ENCODE measurements at places on chromosomes 5 and 9.

DNA sequence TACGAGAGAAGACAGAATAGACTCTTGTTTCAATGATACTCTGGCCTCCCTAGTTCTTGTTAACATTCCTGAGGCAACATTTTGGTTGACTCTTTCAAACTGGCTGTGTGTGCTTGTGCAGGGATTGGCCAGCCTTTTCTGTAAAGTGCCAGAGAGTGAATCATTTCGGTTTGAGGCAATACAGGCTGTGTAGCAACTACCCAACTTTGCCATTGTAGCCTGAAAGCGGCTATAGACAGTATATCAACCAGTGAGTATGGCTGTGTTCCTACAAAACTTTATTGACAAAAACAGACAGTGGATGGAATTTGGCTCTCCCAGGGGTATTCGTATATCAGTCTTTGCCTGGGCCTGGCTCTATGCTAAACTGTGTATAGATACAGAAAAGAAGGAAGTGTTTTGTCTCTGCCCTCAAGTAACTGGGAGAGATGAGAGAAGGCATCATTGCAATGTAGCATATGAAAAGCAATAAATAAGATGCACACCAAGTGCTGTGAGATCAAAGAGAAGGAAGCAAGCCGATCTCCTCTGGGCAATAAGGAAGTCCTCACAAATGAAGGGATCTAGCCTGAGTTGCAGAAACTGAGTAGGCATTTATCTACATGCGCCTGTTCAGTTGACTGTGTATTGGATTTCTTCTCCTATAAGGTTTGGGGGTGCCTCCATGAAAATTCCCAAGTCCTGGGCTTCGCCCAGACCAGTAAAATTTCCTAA lies 568.0 kb upstream of the KLF4 start:
- peak; percentile 94 for DNase-seq

DNA sequence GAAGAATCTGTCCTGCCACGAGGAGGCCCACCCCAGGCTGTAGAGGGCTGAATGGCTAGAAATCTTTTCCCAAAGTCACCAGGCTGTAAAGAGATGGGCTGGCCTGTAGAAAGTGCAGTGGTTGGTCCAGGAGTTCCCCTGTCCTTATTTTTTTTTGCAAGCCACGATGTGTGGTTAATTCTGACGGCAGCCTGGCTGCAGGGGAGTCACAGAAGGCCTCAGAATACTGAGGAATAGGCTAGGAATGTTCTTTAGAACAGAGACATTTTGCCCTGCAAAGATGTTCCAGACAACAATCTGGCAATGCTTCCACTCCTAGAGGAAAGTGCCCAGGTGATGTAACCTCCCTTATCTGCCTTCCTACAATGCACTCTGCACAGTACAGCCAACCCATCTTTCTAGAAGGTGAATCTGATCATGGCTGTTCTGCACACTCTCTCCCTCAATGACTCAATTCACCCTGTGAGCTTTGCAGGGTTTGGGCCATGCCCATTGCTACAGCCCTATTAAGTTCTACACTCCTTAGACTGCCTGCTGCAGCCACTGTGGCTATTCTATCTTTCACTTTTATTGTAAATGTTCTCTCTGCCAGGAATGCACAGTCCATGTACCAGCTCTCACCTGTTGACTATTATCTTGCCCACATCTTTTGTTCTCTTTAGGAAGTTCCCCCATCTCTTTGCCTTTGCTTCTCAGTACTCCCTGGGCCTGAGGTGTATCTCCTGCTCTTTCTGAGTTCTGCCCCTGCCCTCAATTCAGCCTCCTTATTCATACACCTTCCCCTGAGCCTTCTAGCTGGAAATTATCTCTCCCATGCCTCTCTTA lies 377.8 kb upstream of the CLINT1 start:
- DNase-seq: peak; percentile 24

GRCh38 chr5:173989432-173990082 lies 587 bp downstream of the C5orf47 start:
- DNase-seq: no peak

- DNase-seq: no peak
These were observed 1.7 kb upstream of the ALDH1A1 start for GRCh38 chr9:72954431-72955125.

- no peak for DNase-seq
These were observed 205.1 kb downstream of the PCSK1 start for GRCh38 chr5:96227957-96228356.

DNA sequence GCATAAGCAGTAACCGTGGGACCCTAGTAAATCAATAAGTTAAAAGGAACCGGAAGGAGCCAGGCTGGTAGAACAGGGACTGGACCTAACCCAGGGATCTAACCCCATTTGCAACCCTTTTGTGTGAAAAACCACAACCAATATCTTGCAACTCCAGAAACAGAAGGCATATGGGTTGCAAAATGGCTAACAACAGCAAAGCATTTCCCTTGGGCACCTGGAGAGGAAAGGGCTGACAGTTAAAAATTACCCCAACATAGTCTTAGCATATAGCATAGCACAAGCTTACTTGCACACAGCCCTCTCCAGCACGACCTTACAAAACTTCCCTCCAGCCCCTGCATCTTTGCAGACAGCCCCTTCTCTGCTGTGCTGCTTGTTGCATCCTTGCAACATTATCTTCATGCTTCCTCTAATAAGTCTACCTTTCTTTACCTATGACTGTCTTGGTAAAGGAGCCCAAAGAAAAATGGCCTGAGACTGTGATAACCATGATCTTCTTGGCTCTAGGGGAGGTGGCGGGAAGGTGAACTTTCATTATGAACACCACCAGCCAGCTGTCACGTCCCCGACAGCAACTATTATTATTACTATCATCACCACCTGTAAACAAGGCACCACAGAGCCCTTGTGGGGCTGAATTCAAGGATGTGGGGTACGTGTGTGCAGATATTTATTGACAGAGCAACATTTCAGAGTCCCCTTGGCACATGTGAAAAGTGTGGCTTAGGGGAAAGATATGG lies 49.8 kb downstream of the PRRC1 start:
- DNase-seq: no peak

- no peak for DNase-seq
These were observed 1.6 kb upstream of the SPATA9 start for GRCh38 chr5:95684361-95684760.

DNA sequence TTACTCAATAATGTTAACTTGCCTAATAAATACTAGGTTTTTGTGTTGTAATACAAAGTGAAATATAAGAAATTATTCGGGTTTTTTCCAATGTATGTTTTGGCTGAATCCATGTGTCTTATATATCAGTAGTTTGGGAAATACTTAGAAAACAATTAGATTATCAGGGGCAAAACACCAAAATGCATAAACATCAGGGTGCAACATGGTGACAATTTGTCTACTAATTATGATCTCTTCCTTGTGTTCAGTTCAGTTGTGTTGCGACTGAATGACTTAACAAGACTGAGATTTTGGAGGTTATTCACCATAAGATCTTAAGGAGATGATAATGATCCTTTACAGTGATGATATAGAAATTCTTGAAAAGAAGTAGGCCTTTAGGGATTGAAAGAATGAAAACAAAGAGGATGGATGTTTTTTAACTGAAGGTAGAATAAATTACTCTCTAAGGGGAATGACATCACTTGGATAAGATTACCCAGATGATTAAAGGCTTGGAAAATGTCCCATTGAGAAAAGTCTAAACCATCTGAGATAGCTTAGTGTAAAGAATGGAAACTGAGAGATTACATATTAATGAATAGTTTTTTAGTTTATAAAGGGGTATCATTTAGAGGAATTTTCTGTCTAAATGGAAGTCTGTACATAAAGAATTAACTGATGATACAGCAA lies 415.8 kb downstream of the SPATA31D1 start:
- peak; percentile 37 for DNase-seq

DNA sequence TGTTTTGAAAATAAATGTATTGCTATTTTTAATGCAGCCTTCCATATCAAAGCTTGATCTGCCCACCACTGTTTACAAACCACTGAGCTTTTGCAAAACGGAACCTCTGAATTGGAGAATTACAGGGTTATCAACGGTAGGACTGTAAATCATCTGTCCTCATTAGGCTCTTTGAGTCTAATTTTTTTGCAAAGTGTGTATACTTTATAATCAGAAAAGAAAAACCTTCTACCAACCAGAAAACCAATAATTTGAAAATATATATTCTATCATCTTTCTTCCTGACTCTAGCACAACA lies 6.8 kb upstream of the SLC2A8 start:
- no peak for DNase-seq

GRCh38 chr9:35518981-35519679 lies 29.2 kb downstream of the RUSC2 start:
- DNase-seq: peak; percentile 76

DNA sequence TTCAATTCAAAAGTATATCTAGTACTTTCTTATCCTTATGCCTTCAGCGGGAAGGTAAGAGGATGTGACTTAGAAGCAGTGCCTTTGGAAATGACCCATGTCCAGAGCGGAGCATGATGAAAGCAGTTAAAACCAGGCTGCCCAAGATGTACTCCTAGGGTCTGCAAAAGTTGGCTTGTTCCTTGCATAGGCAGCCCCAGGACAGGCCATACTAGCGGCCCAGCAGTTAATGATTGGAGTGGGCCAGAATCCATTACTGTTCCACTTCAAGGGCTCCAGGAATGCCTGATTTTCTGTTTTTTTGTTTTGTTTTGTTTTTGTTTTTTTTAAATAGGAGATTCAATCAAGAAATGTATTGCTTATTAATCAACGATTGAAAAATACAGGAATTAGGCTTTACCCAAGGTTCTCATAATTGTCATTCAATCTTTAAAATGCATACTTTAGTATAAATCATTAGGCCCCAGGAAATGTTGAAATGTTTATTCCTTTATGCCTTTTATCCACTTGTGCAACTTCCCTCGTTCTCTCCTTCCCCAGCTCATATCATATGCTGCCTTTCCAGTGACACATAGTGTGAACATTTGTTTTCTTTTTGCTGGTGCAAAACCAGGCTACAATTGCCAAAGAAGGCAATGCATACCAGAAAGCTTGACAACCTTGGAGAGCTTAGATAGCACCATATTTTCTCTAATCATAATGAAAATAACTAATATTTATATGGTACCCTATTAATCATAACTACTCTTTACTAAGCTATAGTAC lies 190.8 kb downstream of the ARHGEF28 start:
- DNase-seq: peak; percentile 92

- DNase-seq: no peak
These were observed 31.8 kb upstream of the PLCXD3 start for GRCh38 chr5:41542183-41542582.

DNA sequence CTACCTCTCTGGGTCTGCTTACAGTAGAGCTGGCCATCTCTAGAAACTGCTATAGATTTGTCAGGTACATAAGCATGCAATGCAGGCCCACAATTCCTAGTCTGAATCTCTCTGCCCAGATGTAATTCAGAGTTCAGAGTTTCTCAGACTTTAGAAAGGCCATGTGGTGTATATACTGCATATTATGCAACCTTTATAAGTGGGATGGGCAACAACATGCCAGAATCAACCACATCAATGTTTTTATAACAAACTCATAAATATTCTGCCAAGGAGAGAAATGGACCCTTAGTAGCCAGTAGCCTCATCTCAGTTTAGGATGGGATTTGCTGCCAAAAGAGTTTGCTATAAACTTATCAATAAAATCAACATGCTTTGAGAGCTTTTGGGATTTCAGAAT lies 78.8 kb downstream of the SLC1A1 start:
- DNase-seq: no peak

DNA sequence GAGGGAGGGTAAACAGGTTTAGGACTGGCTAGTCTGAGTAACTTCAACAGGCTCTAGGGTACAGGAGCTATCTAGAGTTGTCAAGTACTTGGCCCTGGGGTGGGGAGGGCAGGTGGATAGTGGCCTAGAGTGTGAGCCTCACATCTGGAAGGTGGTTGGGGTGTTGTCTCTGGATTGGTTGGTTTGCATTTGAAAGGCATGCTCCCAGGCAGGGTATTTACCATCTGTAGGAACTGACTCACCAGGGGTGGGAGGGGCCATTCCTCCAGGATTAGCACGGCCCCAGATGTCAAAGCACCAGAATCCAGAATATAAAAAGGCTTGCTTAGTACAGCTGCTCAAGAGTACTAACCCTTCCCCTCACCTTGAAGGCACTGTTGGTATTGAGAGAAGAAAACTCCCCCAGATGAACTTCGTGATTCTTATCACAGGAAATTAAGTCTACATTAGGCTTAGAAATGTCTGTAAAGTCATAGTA lies 193.3 kb downstream of the NTRK2 start:
- DNase-seq: peak; percentile 74

- DNase-seq: no peak
These were observed 20.6 kb downstream of the TCERG1 start for GRCh38 chr5:146467760-146468159.

DNA sequence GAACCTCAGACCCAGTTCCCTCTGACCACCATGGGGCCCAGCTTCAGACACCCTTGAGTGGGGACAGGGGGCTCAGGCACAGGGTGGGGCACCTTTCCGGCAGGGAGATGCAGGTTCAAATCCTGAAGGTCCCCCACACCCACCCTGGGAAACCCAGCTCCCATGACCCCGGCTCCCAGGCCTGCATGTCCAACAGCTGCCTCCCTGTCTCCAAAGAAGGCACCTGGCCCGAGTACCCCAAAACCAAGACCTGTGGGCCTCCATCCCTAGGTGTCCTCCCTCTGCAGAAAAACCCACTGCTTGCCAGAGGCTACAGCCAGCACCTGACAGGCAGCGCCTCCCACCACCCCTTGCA lies 38.5 kb downstream of the VAV2 start:
- no peak for DNase-seq

- DNase-seq: no peak
These were observed 67.1 kb upstream of the UNC5A start for GRCh38 chr5:176743136-176743861.

GRCh38 chr9:125464591-125465385 lies 203.2 kb downstream of the GAPVD1 start:
- no peak for DNase-seq

GRCh38 chr5:122500245-122501088 lies 188.4 kb downstream of the SNCAIP start:
- DNase-seq: peak; percentile 72

DNA sequence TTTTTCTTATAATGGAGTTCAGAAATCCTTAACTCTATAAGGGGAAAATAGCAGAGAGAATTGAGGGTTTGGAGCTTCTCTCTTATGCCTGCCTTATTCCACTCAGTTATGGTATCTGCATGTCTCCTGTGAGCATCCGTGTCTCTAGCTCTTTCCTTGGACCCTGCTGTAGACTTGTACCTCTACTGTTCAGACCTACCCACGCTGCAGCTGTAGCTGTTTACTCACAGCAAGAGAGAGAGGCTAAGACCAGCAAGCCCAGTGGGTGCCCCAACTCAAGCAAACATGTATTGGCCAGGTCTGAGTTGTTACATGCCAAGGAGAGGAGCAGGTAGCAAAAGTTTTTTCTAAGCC lies 7.1 kb upstream of the PCSK1 start:
- no peak for DNase-seq

- DNase-seq: no peak
These were observed 1.2 kb downstream of the RAPGEF6 start for GRCh38 chr5:131633830-131634229.

- no peak for DNase-seq
These were observed 82.3 kb downstream of the ANXA1 start for GRCh38 chr9:73234008-73234360.

DNA sequence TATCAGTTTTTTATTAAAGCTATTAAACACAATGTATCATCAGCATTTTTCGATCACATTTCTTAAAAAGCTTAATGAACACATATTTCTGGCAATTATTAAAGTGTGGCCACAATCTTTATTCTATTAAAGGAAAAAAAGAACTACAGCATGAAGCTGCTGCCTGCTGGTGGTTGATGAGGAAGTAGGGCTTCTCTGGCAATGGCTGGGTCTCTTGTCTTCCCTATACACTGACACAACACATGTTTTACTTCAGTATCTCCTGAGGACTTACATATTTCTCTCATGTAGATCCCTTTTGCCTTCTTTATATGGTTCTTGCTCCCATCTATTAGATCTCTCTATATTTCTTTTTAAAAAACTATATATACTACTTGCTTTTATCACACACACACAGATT lies 590.7 kb downstream of the RAB3C start:
- DNase-seq: peak; percentile 54
